Activated CD8-positive, alpha-beta memory T cell treated with anti-CD3 and anti-CD28 coated beads for 48 hours (primary cell): ENCODE measurements at places on chromosomes 11 and 22.

GRCh38 chr11:117731722-117732290, 65.2 kb downstream of the DSCAML1 start:
- no peak for DNase-seq

DNA sequence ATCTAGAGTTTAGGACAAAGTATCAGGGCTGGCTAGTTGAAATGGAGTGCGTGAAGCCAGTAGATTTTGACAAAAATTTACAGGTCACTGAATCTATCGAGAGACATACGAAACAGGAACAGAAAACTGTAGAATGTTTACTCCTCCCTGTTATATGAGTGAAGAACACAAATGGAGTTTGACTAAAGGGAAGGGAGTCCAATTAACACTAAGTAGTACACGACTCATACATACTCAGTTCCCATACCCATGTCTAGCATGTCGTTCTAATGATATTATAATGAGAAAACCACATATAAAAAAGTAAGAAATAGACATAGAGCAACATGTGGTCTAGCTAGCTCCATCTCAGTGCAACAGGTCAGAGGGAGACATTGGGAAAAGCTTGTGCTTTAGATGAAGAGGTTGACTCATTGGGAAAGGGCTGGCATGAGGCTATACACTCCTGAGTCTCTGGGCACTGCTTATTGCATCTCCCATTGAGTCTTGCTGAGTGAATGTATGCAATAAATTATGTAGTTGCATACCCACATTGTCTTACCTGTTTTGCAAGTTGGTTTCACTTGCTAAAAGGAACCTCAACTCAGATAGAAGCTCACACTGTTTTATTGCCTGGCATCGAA, 43.5 kb downstream of the CD44 start:
- no peak for DNase-seq

DNA sequence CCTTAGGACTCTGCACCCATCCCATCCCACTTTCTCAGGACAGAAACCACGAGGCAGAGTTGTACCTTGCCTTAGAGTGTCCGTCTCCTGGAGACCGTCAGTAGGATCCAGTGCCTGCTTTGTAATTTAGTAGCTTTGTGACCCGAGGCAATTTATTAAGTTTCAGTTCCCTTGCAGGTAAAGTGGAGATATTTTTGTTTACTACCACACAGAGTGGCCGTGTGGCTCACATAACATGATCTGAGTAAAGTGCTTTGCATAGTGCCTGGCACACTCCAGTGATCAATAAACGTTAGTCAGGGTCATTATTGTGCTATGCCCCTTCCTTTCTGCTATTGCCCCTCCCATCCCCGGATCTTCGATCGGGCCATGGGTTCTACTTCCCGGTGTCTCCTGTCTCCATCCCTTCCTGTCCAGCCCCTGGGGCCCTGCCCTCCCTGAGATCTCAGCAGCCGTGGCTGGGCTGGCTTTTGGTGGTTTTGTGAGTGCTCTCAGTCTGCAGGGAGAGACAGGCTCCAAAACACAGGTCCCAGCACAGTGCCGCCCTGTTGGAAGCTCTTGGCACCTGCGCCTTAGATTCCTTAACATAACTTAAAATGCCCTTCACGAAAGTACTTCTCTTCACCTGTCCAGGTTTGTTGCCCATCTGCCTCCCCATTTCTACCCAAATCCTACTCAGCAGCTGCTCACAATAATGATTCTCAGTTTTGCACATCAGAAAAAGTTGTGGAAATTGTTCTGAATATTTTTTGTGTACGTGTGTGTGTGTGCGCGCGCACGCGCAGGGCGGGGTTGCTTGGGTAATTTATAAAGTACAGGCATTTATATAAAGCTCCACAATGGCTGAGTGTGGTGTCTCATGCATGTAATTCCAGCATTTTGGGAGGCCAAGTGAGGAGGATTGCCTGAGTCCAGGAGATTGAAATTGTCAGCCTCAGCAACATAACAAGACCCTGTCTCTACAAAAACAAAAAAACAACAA, 753.7 kb downstream of the NTM start:
- DNase-seq, result no peak

GRCh38 chr11:32874132-32874531, 18.5 kb upstream of the QSER1 start:
- no peak for DNase-seq

DNA sequence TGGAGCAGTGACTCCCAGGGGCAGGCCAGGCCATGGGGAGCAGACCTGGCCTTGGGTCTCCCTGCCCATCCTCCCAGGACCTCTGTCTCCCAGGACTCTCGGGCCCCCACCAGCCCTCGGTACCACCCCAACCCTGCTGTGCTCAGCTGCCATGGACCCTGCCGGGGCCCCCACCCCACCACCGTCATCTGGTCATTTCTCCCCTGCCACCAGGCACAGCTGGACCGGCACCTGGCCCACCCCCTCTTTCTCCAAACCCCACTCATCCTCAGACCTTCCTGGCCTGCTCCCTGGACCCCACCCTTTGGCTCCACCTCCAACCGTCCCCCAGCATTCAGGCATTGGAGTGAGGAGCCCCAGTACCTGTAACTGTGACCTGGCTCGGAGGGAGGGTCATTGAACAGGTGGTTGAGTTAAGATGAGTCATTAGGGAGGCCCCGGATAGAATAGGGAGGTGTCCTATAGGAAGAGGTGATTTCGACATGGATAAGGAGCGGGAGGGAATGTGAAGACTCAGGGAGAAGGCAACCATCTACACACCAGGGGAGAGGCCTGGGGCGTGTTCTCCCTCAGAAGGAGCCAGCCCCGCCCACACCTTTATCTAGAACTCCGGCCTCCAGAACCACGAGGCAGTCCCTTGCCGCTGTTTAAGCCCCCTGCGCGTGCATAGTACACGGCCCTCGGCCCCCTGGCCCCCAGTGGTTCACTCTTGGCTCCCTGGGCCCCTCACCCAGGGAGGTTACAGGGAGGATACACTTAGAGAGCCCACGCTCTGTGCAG, 1395.9 kb downstream of the BRD1 start:
- DNase-seq, result no peak

DNA sequence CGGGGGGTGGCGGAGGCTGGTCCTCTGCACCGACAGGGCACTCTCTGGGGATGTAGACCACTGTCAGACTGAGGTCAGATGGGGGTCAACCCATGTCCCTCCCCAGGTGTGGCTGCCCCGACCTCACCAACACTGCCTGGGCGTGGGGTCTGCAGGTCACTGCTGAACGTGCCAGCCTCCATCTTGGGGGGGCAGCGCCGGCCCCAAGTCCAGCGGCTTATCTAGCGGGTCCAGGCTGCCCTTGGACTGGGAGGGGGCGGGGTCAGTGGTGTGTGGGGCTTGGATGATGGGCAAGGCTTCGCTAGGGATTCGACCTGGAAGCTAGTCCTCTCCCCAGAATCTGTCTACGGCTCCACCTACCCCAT, 178.2 kb downstream of the IGLL1 start:
- no peak for DNase-seq

DNA sequence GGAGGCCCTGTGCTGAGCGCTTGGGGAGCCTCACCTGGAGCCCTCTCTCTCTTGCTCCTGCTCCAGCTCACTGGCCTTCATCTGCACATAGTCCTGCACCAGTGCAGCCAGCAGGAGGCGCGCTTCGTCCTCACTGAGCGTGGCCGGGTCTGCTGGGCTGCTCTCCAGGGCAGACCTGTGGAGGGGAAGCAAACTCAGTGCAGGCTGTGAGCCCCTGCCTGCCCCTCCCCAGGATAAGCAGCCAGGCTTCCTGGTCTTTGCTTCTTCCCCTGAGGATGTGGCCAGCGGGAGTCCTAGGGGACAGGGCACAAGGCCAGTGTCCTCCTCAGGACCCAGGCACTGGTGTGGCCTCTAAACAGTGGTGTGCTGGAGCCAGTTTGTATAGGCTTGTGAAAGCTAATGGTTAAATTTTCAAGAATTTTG, 2.2 kb downstream of the CALCA start:
- peak; percentile 49 for DNase-seq

- DNase-seq, result no peak
Observed at GRCh38 chr22:30327864-30328345, 1.2 kb upstream of the TBC1D10A start.

GRCh38 chr11:95788921-95789505, 569 bp downstream of the FAM76B start:
- peak; percentile 13 for DNase-seq

- no peak for DNase-seq
Observed at GRCh38 chr11:19675397-19675796, 37.2 kb upstream of the NAV2 start.

GRCh38 chr11:72787216-72788104, 6.4 kb downstream of the STARD10 start:
- DNase-seq, result no peak

GRCh38 chr11:15159085-15159484, 44.4 kb downstream of the INSC start:
- no peak for DNase-seq

GRCh38 chr11:77503006-77503405, 29.1 kb upstream of the PAK1 start:
- no peak for DNase-seq

DNA sequence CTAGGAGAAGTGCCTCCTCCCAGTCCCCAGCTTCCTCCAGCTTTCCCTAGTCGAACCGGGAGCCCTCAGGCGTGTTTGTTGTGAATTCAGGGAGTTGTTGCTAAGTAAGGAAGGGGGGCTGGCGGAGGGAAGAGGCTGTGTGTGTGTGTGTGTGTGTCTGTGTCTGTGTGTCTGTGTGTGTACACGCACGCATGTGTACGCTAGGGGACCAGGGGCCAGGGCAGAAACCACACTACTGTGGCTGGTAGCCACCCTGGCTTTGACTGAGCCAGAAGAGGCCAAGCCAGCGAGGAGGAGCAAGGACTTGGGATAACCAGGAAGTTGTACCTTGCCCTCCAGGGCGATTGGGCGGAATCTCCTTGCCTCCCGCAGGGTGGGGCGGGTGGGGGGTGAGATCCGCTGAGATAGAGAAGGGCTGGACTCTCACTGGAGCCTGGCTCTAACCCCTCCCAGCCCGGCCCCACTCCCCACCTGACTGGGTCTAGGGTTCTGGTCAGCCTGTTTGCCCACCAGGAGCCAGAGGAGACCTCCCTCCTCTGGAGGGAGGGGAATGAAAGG, 7.5 kb downstream of the BCL9L start:
- no peak for DNase-seq

GRCh38 chr11:15569305-15570025, 454.7 kb downstream of the INSC start:
- no peak for DNase-seq

- DNase-seq, result no peak
Observed at GRCh38 chr22:43455846-43456245, 44.0 kb downstream of the MPPED1 start.

- no peak for DNase-seq
Observed at GRCh38 chr11:43577566-43578264, 102.8 kb upstream of the HSD17B12 start.

DNA sequence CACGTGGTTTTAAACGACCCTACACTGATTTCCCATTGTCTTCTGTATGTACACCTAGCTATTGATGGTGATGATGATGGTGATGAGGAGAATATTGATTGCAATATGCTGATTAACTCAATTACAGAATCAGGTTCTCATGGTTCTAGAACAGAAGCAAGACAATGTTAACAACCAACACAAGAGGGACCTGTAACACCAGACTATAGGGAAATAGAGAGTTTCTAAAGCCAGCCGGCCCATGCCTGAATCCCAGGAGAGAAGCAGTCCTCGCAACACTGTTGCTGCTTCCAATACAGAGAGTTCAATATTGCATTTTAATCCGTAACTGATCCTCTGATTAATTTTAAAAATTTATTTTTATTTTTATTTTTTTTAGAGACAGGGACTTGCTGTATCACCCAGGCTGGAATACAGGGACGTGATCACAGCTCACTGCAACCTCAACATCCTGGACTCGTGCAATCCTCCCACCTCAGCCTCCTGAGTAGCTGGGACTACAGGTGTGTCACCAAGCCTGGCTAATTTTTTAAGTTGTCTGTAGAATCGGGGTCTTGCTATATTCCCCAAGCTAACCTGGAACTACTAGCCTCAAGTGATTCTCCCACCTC, 22.2 kb upstream of the UBASH3B start:
- DNase-seq, result no peak

GRCh38 chr11:26418386-26418912, 86.5 kb downstream of the ANO3 start:
- no peak for DNase-seq

DNA sequence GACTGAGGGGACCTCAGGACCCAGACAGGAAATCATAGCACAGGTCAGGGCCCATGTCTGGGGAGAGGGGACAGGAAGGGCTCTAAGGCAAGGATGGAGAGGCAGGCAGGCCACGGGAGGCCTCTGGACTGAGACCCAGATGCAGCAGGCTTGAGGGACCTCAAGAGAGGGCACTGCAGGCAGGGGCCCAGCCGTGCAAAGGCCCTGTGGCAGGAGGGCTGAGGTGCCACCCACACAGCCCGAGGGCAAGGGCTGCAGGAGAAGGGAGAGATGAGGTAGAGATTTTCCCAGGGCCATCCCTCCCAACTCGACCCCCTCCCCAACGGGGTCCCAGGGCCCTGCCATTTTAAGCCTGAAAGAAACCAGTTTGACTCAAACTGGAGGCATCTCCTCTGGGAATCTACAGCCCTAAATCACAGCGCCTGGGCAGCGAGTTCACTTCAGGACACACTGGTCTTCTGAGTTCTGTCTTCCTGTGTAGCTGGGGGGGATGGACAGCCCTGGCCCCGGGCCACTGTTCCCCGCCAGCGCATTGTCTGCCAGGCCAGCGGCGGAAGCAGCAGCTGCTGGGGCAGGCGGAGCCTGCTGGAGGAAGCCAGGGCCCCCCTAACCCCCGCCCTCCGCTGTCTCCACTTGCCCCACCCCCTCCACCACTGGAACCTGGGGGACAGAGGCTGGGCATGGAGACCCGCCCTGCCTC, 20.3 kb upstream of the WNT7B start:
- no peak for DNase-seq

DNA sequence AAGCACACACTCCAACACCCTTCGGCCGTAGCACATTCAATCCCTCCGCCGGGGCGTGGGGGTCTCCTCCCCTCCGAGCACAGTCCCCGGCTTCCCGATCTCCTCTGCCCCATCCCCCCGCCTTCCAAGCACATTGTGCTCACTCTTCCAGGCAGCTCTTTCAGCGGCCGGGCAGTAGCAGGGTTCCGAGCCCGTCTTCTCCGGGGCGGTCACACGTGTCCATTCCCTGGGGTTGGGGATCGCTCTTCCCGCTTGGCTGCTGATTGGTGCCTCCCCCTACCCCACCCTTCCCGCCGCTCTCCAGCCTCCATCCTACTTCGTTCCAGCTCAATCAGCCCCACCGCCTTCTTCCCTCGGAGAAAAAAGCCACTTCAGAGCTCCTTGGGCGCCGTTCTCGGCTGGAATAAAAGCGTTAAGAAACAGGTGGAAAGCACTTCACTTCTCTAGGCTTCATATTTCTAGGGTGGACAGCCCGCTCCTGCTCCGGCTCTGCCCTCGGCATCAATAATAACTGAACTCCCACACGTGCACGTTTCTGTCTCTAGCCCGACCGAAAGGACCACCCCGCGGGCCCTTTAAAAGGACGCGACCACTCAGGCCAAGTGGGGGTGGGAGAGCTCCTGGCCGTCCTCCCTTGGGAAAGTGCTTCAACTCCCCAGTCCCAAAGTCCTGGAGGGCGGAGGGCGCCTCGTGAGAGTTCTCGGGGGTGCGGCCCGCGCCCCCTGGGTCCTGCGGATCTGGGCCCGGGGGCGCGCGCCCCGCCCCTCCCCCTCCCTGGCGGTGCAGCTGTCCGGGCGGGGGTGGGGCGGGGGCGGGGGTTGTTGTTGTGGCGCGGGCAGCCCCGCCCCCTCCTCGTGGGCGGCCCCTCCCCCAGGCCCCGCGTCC, 464 bp upstream of the CECR2 start:
- DNase-seq, result no peak
